ENCODE measurements at places on chromosomes 2 and 18.

- DNase-seq, result no peak
Measured at GRCh38 chr2:172329774-172330671, 97.4 kb upstream of the ITGA6 start.

GRCh38 chr2:122117371-122117770 lies 361.9 kb downstream of the TSN start:
- DNase-seq, result no peak

GRCh38 chr18:51897884-51898283 lies 442.1 kb upstream of the DCC start:
- DNase-seq, result no peak

- DNase-seq, result no peak
Measured at GRCh38 chr2:223774193-223774592, 63.2 kb downstream of the AP1S3 start.

DNA sequence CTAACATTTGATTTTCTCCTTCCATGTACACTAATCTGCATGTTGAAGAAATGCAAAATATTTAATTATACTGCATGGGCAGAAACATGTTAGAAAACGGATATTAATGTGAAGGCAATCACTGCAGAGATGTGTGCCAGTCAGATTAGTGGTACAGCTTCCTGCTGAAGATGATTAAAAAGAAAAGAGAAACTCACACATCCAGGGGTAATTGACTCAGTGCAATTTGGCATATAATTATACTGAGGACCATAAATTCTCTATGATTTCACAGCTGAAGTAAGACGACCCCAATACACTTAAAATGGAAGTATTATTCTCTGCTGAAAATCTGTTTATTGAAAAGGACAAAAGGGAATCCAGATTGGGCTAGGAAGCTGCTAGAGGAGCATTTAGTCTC lies 243.4 kb downstream of the TGIF1 start:
- no peak for DNase-seq

GRCh38 chr2:136060416-136060815 lies 57.5 kb downstream of the CXCR4 start:
- no peak for DNase-seq

GRCh38 chr2:48519593-48519992 lies 10.4 kb upstream of the STON1 start:
- DNase-seq, result no peak

GRCh38 chr2:168666339-168666738 lies 136.1 kb upstream of the NOSTRIN start:
- no peak for DNase-seq

DNA sequence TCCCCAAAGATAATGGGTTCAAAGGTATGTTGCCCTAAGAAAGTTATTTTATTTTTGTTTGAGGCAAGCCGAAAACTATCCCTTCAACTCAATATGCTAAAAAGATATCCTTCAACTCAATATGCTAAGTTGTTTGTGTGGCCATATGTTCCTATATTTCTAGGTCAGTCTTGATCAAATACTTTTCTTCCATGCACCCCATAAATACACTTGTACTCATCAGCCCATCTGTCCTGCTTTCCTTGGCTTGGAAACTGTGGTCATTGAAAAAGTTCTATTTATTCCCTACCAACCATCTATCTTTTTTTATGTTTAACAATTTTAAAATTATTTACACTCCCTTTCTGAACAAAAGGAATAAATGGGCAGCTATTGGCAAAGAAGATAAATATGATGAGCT lies 447.7 kb downstream of the NRXN1 start:
- DNase-seq, result no peak

DNA sequence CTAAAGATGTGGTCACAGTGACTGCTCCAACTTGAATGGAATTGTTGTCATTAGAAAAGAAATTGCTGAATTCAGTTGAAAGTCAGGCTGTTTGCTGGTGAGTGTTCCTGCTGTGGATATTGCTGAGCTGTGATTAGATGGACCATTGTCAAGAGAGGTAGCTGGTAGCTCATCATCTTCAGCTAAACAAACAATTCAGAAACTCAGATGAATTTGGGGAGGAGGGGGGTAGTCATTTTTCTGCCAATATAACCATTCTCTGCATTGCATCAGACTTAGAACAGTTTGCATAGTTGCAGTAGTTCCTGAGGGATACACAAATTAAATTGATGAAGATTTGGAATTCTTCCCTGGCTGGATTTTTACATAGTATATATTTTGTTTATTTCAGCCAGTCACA lies 108.3 kb downstream of the MTCL1 start:
- peak; percentile 73 for DNase-seq

DNA sequence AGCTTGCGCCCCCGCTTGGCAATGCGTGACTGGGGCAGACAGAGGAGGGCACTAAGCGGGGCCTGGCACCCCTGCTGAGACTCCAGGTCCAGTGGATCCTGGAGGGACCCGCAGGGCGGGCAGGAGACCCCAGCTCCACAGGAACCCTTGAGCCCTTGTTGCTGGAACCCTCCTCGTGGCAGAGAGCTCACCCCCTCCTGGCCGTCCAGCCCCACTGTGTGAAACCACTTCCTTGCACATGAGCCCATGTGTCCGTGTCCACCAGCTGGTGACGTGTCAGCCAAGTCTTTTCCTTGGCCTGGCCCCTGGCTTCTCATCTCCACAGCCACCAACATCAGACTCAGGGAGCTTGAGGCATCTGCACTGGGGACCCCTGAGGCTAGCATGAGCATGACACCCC lies 38.0 kb downstream of the BIN1 start:
- DNase-seq, result no peak

- no peak for DNase-seq
Measured at GRCh38 chr2:58545300-58546280, 304.5 kb upstream of the FANCL start.

DNA sequence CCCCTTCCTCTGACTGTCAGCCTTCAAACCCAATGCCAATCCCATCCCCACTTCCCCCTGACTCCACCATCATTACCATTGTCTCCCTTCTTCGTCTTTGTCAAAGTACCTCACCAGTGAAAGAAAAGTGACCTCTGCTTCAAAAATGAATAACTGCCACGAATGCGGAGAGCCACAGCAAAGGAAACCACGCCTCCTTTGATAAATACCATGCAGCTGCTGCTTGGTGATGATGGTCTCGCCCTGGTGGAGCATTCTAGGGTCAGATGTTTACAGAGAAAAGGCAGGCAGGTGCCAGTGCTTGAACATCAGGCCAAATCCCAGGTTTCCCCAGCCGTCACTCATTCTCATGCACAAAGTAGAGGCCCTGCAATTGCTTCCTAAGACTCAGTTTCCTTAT lies 162.2 kb downstream of the BCL11A start:
- no peak for DNase-seq

All from adipocyte (in vitro differentiated cells).